Fibroblast of pulmonary artery (primary cell): ENCODE measurements at places on chromosomes 5 and 9.

DNA sequence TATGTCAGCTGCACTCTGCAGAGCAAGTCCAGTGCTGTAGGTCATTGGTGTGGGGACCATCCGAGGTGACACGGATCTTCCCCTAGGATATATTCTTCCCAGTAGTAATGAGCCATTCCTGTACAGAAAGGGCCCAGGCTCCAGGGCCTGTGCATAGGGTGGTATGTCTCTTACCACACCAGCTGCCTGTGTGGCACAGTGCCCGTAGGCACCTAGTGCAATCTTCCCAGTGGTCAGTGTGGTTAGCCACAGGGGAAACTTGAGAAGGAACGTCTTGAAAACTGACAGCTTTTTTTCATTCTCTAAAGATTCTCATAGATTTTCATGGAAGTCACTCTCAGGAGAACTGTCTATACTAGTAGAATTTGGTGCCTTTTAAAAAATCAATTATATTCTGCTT, 39.8 kb downstream of the CYSTM1 start:
- DNase-seq = peak; percentile 62

DNA sequence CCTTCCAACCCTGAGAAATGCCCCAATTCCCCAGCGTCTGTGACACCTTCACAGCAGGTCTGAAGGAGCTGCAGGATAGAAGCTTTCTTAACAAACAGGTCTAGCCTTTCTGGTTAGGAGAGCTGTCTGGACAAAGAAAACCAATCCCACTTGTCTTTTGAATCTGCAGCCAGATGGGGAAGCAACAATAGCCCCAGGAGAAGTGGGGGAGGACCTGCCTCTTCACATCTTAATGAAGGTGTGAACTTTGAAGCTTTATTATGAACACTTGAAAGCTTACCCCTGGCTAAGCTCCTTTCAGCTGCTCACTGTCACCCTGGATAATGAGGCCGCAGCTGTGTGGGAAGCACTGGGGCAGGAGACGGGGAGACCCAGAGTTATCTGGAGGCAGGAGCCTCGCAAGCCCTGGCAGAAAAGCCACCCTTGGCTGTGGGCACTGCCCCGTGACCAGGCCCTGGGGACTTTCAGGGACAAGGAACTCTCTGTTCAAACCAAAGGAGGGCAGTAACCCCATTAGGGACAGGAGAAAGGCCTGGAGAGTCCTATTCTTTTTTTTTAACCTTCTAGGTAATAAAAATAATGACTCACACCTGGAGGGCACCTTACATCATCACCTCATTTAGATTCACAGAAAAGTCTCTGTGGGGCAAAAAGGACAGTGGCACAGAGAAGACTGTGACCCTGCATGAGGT, 151.8 kb upstream of the RAD23B start:
- DNase-seq = no peak

DNA sequence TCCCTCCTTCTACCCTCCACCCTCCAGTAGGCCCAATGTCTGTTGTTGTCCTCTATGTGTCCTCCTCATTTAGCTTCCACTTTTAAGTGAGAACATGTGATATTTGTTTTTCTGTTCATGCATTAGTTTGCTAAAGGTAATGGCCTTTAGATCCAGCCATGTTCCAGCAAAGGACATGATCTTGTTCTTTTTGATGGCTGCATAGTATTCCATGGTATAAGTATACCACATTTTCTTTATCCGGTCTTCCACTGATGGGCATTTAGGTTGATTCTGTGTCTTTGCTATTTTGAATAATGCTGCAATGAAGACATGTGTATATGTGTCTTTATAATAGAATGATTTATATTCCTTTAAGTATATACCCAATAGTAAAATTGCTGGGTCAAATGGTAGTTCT, 232.5 kb upstream of the PRR16 start:
- DNase-seq = no peak

- DNase-seq = peak; percentile 3
Observed at GRCh38 chr5:83157163-83157562, 79.8 kb downstream of the XRCC4 start.

DNA sequence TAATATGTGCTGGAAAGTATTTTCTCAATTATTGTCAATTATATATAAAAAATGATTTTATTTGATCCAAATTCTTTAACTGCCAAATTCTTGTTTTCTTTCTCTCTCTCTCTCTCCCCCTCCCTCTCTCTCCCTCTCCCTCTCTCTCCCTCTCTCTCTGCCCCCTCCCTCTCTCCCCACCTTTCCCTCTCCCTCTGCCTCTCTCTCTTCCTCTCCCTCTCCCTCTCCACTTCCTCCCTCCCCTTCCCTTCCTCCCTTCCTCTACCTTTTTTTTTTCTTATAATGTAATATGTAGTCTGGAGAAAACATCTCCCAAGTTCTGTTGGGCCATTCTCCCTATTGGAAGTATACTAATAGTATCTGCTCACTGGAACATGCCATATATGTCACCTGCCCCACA, 6.4 kb upstream of the RFX3 start:
- no peak for DNase-seq

- DNase-seq = no peak
Observed at GRCh38 chr5:157481265-157481664, 21.3 kb downstream of the NIPAL4 start.

- DNase-seq = no peak
Observed at GRCh38 chr5:93577854-93578812, 2.9 kb downstream of the NR2F1-AS1 start.

DNA sequence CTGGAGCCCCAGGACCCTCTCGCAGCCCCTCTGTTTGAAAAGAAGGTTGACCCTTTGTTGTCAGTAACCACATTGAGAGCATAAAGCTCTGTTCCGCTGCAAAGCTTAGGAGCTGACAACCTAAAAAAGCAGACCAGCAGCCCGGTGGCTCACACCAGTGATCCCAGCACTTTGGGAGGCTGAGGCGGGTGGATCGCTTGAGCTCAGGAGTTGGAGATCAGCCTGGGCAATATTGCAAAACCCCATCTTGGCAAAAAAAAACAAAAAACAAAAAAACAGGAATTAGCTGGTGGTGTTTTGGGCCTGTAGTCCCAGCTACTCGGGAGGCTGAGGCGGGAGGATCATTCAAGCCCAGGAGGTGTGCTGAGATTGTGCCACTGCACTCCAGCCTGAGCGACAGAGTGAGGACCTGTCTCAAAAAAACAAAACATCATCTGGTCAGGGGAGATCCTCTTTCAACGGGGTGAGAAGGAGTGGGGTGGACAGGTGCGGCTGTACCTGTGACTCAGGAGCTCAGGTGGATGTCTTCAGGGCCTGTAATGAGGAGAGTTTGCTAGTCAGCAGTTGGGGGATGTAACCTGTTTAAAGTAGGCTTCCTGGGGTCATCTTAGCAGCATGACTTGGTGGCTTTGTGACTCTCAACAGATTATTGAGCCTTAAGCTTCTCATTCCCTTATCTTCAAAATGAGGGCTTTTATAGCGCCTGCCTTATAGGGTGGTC, 694 bp upstream of the REEP2 start:
- DNase-seq = no peak

DNA sequence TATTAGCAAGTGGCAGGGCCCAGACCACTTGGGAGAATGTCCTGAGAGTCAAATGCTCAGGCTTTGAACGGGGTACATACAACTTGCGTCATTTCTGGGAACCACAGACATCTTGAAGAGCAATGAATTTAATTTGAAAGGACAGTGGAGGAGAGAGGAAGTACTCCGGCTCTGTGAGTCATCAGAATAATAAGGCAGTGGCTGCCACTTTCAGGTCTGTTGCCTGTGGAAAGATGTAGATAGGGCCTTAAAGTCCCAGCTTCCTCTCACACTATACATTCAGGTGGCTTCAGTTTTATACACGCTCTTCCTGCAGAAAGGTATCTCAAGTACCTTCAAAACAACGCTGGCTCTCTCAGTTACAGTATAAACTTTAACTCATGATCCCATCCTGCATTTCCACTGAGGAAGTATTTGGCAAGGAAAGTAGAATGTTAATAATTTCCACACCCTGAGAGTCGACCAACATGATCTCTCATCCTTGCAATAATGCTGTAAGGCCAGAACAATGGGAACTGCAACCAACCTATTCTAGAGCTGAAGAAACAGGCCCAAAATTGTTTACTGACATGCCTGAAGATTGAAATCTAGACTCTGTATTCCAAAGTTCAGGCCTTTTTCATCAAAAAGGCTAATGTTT, 6.8 kb upstream of the PRUNE2 start:
- DNase-seq = peak; percentile 63

DNA sequence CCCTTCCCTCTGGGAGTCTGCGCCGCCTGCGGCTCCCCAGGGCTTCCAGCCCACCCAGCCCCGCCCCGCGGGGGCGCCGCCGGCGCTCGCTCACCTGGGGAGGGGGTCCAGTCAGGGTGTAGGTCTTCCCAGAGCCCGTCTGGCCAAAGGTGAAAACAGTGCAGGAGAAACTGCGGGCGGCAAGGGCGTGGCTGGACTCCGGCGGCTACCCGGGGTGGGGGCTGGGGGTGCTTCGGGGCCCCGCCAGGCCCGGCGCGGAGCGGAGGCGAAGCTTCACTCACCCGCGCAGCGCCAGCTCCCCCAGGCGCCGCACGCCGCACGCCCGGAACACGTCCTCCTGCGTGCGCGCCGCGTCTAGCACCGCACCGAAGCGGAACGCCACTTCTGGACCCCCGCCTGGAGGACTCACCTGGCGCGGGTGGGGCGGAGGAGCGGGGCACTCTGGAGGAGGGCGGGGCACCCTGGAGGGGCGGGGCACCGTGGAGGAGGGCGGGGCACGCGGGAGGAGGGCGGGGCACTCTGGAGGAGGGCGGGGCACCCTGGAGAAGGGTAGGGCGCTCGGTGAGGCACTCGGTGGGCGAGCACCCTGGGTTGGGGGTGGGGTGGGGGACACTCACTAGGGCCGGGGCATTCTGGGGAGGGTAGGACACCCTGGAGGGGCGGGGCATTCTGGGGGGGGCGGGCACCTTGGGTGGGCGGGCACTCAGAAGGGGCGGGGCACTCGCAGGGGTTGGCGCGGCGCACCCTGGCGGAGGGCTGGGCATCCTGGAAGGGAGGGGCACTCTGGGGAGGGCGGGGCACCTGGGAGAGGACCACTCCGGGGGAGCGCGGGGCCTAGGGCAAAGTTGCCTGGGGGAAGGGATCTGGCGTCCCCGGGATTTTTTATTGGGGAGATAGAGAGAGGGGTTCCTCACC, 814 bp downstream of the KIF12 start:
- no peak for DNase-seq

- DNase-seq = no peak
Observed at GRCh38 chr9:117868594-117868993, 164.4 kb downstream of the TLR4 start.

- DNase-seq = peak; percentile 68
Observed at GRCh38 chr9:71719562-71719961, 48.8 kb downstream of the CEMIP2 start.

DNA sequence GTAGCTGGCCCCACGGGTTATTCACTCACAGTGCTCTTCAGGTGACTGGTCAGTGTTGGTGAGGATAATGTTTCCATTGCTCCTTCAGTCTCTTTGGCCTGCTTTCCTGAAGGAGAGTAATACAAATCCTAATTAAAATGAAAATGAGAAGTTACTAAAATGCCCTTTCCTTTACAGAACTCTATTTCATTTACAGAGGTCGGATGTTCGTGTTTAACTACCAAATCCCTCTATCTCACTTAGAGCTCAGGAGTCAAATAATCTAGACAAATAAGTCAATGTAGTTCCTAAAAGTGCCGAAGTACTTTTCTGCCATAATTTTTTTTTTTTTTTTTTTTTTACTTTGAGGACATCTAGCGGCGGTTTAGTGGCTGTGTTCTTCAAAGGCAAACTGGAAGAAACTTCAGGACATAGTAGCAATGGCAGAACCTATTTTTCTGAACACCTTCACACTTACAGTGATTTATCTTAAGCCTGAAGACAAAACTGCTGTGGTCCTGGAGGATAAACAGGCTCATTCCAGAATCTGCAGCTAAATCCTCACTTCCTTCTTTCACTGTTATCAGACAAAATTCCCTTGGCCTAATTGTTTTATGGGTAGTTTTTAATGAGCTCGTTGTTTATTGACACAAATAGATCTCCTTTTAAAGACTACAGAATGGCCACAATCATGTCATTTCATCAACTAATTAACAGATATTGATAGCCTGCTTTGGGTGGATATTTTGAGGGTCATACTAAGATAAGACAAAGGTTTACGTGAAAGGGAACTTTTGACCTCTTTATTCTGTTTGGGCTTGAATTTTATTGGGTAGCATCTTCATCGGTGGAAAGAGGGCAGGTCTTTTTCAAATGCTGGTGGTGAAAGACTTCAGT, 207.6 kb upstream of the DMRTA1 start:
- DNase-seq = peak; percentile 75

- DNase-seq = no peak
Observed at GRCh38 chr5:66161356-66161755, 17.3 kb downstream of the SREK1 start.

- DNase-seq = no peak
Observed at GRCh38 chr5:61659221-61659696, 327.2 kb downstream of the ZSWIM6 start.

DNA sequence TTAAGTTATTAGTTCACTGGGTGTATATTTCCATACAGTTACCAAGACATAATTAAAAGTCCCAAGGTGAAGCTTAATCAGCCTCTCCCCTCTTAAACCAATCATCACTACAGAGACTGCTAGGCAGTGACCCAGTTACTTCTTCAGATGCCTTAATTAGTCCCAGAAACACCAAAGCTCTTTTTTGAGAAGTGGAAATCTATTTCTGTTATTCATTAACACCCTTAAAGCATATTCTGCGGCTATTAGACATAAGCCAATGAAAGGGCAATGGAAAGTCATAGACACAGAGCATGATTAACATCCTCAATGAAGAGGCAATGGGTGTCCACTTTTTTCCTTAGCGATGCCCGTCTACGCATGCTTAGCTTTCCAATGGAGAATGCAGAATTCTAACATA, 48.3 kb upstream of the DNAH5 start:
- no peak for DNase-seq

GRCh38 chr9:83468821-83469220, 69.4 kb downstream of the FRMD3 start:
- DNase-seq = no peak

GRCh38 chr5:142006363-142007236, 6.2 kb downstream of the GNPDA1 start:
- DNase-seq = no peak

- DNase-seq = peak; percentile 66
Observed at GRCh38 chr5:138725153-138725817, 27.9 kb upstream of the CTNNA1 start.

DNA sequence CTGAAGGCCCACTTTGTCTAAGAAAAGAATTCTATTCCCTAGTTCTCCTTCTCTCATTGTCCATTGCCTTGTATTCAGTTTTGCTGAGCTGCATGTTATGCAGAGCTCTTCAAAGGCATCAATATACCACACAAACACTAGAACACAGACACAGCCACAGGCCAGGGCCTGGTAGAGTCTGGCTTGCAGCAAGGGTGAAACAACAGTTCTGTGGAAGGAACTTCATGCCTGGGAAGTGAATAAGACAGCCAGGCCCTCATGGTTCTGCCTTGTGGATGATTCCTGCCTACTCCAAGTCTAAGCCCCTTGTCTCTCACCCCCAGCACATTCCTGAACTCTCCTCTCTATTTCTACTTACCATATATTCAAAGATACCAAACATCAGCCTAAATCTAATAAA, 30.8 kb downstream of the KLHL3 start:
- DNase-seq = no peak
